ENCODE measurements at places on chromosomes 4 and X. TPM values are rescaled to one million over a fixed set of nuclear protein-coding genes. Genes with fewer than 3 reads are reported as not detected.

The SERTM2 gene
- total RNA-seq: not detected

DNA sequence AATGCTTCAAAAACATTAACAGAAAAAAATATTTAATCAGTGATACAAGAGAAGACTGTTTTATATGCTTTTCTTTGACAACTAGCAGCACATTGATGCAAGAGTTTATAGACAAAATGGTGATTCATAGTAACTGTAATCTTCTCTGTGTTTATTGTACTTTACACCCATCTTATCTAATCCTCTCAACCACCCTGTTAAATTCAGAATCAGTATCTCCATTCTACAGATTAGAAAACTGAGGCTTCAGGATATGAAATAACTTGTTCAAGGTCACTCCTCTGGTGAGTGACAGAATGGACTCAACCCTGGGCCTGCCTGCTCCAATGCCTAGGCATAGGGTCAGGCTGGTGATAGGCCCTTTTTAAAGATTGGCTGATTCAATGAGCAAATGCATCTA lies 26.1 kb upstream of the TMEM184C start:
- H3K27ac ChIP-seq: no peak overlapping the region
- peaks cover 3% of the 10 kb centered on the region for H3K27me3 ChIP-seq
- no peaks in the 10 kb centered on the region for H3K4me1 ChIP-seq
- H3K4me3 ChIP-seq: no peak overlapping the region

- DNase-seq: peak; percentile 0
- H3K4me3 ChIP-seq: no peak overlapping the region
- peaks cover 14% of the 10 kb centered on the region for H3K4me1 ChIP-seq
- no peaks in the 10 kb centered on the region for H3K36me3 ChIP-seq
Measured at GRCh38 chrX:115561605-115562479, 868 bp downstream of the PLS3 start.

DNA sequence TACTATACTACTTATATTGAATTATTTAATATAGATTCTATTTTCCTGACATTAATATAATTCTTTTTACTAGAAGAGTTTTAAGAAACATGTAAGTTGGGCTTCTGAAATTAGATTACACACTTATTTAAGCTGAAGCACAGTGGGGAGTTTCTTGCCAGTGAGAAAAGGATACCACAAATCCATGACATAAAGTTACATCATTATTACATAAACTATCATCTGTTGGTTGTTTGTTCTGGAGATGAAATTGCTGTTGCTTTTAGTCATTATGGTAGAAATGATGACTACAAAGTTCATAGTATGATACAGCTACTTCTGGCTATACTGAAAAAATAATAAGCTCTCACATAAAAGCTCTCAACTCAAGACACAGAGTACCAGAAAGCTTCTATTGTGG lies 880.4 kb downstream of the PCDH18 start:
- no peak overlapping the region for H3K27ac ChIP-seq
- no peak overlapping the region for H3K4me3 ChIP-seq
- no peak for DNase-seq
- H3K36me3 ChIP-seq: no peaks in the 10 kb centered on the region

GRCh38 chr4:8422327-8422726 lies 18.2 kb downstream of the ACOX3 start:
- no peak for DNase-seq
- no peak overlapping the region for H3K27ac ChIP-seq
- no peaks in the 10 kb centered on the region for H3K27me3 ChIP-seq
- H3K4me1 ChIP-seq: peaks cover 5% of the 10 kb centered on the region
- H3K4me3 ChIP-seq: no peak overlapping the region

The FAM47E gene
- total RNA-seq: 0.21 TPM

The CXCL11 gene
- total RNA-seq: not detected

GRCh38 chr4:122458625-122459024 lies 2.1 kb upstream of the IL2 start:
- H3K36me3 ChIP-seq: no peaks in the 10 kb centered on the region
- peak; percentile 72 for DNase-seq

The TMEM131L gene
- 67.8 TPM for total RNA-seq

The CTSO gene
- 20.3 TPM for total RNA-seq

GRCh38 chrX:9668537-9668936 lies 97.1 kb downstream of the GPR143 start:
- H3K36me3 ChIP-seq: no peaks in the 10 kb centered on the region
- H3K27ac ChIP-seq: no peak overlapping the region
- H3K4me3 ChIP-seq: no peak overlapping the region
- no peak for DNase-seq

DNA sequence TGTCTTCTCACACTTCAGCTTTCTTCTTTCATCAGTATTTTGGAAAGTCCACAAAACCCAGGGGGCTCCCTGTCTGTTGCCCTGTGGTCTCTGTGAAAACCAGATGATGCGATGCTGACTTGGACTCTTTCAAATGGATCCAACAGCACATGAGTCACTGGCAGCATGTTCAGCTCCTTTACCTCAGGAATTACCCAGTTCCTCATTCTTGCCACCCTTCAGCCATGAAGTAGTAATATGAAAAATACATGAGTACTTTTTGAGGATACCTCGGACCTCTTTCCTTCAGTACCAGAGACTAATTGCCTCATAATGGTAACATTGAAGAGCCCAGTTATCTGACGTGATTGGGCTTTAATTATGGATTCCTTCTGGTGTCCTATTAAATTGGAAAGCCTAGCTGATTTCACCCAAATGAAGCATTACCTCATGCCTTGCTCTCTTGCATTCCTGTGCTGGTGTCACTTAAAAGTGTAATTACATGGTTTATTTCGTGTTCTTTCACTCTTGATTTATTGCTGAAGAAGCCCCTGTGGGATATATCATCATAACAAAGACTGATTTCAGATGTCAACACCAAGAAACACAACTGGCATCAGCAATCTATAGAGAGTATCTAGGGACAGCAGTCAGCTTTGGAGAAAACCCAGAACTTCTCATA lies 63.4 kb downstream of the NFKB1 start:
- no peak overlapping the region for H3K4me3 ChIP-seq
- DNase-seq: no peak
- peaks cover 7% of the 10 kb centered on the region for H3K36me3 ChIP-seq
- H3K4me1 ChIP-seq: peaks cover 7% of the 10 kb centered on the region
- no peak overlapping the region for H3K27ac ChIP-seq
- no peaks in the 10 kb centered on the region for H3K27me3 ChIP-seq

The CPLX1 gene
- not detected for total RNA-seq

GRCh38 chrX:153732401-153732800 lies 7.7 kb downstream of the ABCD1 start:
- no peak overlapping the region for H3K4me3 ChIP-seq
- H3K4me1 ChIP-seq: peaks cover 21% of the 10 kb centered on the region
- no peaks in the 10 kb centered on the region for H3K27me3 ChIP-seq
- no peak for DNase-seq
- no peak overlapping the region for H3K27ac ChIP-seq

The OCRL gene
- 1.0 TPM for total RNA-seq

DNA sequence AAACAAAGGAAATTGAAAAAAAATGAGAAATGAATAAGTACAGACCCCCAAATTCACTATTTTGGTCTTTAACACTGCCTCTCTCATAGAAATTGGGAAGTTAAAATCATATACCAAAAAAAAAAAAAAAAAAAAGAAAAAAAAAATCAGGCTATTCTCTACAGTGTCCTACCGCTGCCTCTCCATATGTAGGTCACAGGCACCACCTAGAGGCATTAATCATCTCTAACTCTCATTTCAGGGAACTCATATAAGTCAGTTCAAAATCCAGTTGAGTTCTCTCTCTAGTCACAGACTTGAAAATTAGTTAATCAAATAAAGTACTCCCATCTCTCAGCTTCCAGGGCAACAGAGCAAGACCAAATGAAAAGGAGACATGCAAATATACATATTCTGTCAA lies 47.9 kb downstream of the COX18 start:
- no peaks in the 10 kb centered on the region for H3K27me3 ChIP-seq
- DNase-seq: peak; percentile 8
- H3K36me3 ChIP-seq: no peaks in the 10 kb centered on the region
- H3K4me1 ChIP-seq: no peaks in the 10 kb centered on the region
- H3K27ac ChIP-seq: no peak overlapping the region
- no peak overlapping the region for H3K4me3 ChIP-seq

DNA sequence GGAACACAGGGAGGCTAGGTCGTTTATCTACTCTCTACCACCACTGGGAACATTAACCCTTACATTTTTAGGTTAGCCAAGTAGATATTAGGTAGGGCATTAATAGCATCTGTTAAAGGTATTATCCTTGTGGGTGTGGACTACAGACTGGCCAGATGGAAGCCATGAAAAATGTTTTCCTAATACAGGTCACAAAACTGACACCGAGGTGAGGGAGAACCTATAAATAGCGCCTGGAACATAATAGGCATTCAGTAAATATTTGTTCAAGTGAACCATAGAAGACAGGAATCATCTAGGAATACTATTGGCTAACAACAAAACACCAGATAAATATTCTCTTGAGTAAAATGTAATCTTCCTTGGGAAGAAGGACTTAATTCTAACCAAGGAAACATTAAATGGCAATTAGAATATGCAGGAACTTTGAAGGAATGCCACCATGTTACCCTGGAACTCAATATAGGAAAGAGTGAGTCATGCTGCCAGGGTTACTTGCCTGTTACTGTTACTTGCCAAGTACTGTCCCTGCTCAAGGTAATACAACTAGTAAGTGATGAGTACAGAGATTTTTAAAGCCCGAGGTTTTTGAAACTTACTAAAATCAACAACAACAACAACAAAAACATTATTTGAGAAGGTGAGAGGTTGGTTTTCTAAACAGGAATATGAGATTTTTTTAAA lies 79.0 kb downstream of the SOX3 start:
- no peak overlapping the region for H3K4me3 ChIP-seq
- DNase-seq: no peak
- H3K36me3 ChIP-seq: no peaks in the 10 kb centered on the region

DNA sequence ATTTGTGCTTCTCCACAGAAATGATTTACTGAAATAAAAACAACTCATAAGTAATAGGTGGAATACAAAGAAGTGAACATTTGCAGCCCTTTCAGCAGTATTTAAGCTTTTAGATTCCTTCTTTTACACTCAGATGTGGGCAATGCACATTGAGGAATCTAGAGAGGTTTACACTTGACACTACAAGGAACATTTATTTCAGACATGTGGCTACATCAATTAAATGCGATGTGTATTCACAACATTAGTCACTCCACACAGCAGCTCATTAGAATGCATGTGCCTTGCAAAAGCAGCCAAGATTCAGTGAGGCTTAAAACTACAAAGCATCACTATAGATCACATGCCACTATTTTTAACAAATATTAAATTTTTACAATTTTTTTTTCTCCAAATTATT lies 480.7 kb downstream of the INPP4B start:
- no peak overlapping the region for H3K27ac ChIP-seq
- H3K27me3 ChIP-seq: no peaks in the 10 kb centered on the region
- DNase-seq: no peak
- H3K4me3 ChIP-seq: no peak overlapping the region
- H3K36me3 ChIP-seq: no peaks in the 10 kb centered on the region

DNA sequence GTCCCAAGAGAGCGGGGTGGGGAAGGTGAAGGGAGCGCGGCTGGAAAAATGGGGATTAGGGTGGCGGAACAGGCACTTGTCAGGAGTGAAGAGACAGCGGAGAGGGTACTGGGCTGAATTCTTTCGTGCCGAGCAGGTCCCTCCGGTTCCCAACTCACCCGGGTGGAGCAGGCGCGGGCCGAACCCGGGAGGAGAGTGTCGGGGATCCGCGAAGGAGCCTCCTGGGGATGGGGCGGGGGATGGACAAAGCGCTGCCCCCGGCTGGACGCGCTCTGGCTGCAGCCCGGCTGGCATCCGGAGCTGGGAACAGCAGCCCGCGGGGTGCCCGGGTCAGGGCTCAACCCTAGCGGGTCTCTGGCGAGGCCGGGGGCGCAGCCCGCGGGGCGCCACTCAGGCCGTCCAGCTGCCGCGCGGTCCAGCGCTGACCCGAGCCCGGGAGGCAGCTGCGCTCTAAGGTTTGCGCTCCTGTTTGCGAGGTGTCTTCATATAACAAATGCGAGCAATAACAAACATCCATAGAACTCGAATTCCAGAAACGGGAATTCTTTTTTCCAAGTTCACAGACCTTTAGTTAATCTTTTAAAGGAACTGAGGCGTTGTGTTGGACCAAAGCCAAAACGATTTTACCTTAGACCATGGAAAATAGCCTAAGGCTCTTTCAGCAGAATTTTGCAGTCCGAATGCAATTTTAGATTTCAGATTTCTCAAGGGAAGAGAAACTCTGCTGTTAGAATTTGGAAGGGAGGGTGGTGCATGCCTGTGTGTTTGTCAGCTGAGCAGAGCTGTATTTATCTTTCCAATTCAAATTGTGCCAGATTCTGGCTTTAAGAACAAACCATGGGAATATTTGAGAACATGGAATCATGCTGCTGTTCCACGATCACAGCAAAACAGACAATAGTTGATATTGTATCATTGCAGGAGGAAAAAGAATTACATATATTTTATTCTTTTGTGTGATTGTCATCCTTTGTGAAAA lies 744 bp downstream of the NPY5R start:
- peaks cover 11% of the 10 kb centered on the region for H3K27me3 ChIP-seq
- no peak overlapping the region for H3K4me3 ChIP-seq
- no peaks in the 10 kb centered on the region for H3K36me3 ChIP-seq
- H3K4me1 ChIP-seq: no peaks in the 10 kb centered on the region
- no peak for DNase-seq

The MAGEA4 gene
- total RNA-seq: not detected

GRCh38 chr4:168057412-168057811 lies 34.9 kb upstream of the ANXA10 start:
- H3K36me3 ChIP-seq: no peaks in the 10 kb centered on the region
- no peak overlapping the region for H3K4me3 ChIP-seq
- no peak overlapping the region for H3K27ac ChIP-seq
- no peaks in the 10 kb centered on the region for H3K27me3 ChIP-seq
- DNase-seq: no peak
